ENCODE measurements at places on chromosomes 3 and 15.

- peak; percentile 7 for DNase-seq
Observed at GRCh38 chr3:30042274-30042859, 564.0 kb upstream of the TGFBR2 start.

DNA sequence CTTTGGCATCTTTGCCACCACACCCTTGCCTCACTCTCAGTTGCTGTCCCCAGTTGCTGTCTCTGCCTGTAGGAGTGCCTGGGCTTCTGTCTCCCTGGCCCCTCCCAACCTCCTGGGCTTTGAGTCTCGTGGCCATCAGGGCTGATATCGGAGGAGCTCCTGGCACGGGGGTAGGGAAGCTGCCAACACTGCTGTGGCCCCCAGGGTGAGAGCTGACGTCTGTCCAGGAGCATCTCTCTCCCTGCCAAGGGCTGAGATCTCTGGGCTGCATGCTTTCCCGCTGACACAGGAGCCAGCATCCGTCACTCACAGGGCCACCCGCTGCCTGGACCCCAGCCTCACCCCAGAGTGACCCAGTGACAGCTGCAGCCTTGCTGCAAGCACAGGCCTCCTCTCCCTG is 47.4 kb downstream of the EXOG start:
- DNase-seq, result no peak

DNA sequence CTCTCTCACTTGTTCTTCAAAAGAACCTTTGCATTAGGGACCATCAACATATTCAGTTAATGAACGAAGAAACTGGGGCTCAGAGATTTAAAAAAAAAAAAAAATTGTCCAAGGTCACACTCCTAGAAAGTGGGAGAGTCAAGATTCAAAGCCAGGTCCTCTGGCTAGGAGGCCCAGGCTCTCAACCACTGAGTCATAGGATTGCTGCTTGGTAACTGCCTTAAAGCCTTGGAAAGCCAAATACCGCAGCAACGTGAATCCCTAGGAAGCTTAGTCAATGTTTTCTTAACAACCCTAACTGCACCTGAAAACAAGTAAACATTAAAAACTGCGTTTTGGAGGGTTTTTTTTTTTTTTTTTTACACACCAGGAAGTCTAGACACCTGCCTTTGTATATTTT is 156.8 kb downstream of the WNT5A start:
- no peak for DNase-seq

GRCh38 chr3:130783629-130784028 is 37.0 kb upstream of the PIK3R4 start:
- DNase-seq, result no peak
